ENCODE measurements at places on chromosomes 1 and 21.
A peak's percentile ranks its signal among the peaks of the same experiment; 100 is the strongest.

- no peak for DNase-seq
Observed at GRCh38 chr1:8266436-8267165, 51.3 kb upstream of the SLC45A1 start.

GRCh38 chr1:232250838-232251237 is 379.1 kb downstream of the SIPA1L2 start:
- DNase-seq, result no peak

- DNase-seq, result no peak
Observed at GRCh38 chr1:210098356-210098755, 134.2 kb upstream of the SERTAD4 start.

GRCh38 chr1:1402072-1402900 is 3.2 kb upstream of the CCNL2 start:
- DNase-seq, result no peak

- DNase-seq, result no peak
Observed at GRCh38 chr1:61659061-61659460, 65.9 kb downstream of the TM2D1 start.

- DNase-seq, result no peak
Observed at GRCh38 chr1:12553963-12554362, 64.0 kb downstream of the DHRS3 start.

DNA sequence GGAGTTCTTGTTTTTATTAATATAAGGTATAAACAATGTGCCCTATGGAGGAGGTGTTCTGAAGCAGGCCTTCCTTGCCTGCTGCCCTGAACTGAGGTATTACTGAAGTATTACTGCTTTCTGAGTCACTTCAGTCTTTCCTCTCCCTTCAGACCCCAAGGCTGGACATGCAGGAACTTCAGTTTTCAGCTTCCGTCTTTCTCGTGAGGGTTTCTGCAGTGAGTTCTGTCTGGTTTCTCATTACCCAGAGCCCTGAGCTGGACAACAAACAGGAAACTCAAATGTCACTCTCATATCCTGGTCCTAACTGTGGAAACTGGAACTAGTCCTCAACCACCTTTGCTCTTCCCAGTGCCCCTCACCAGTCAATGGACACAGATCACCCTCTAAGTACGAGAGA is 46.8 kb downstream of the ELAVL4 start:
- DNase-seq, result no peak

DNA sequence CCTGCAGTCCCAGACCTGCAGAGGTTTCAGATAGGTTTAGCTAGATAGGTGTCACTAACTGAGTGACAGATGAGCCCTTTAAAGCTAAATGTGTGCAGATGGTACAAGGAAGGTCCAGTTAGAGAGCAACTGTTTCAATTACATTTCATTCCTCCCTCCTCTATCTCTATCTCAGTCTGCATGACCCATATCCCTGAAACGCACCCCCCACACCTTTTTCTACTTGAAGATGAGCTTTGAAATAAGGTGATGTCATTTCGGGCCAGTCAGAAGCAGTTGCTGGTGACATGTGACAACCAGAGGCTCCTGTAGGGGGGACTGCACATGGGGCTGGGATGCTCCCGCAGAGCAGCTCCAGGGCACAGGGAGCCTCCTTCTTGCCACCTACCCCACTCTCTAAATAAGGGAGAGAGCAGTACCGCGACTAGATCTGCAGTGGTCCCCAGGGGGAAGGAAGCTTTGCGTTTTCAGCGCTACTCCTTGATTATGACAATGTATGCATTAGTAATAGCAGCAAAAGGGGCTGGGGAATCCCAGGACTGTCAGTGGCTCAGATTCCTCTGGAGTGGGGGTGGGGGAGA is 4.3 kb downstream of the ATP8B2 start:
- DNase-seq, result no peak

DNA sequence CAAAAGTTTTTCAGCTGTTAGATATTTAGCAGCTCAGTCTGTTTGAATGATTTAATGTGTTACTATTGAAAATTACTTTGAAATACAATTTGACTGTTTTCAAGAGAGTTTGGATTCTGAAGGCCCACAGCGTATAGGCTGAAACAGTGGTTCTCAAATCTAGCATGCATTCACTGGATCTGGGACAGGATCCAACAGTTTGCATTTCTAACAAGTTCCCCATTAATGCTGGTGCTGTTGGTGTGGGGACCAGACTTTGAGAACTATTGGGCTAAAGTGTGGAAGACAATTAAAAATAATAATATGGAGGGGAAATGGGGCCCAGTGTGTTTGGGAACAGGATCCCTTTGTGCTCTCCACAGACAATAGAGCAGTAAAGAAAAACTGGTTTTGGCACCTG is 31.9 kb downstream of the ITSN1 start:
- no peak for DNase-seq

DNA sequence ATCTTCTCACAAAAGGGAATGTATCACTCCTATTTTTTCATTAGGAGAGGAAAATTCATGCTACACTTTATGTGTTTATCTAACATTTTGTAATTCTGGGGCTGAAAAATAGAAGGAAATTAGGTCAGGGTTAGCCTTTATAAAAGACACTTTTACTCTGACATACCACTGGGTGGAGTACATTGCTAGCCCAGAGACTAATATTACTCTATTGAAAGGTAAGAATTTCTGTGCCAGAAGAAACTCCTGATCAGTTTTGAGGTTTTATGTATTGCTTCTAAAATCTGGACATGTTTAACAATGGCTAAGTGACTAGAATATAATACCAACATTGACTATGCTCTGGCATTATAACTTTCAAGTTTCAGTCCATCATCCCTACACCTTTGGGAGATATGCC is 724.6 kb downstream of the USP25 start:
- no peak for DNase-seq

GRCh38 chr1:220300442-220301121 is 28.3 kb upstream of the RAB3GAP2 start:
- DNase-seq, result no peak

- DNase-seq, result peak; percentile 85
Observed at GRCh38 chr1:204162494-204163074, 3.6 kb downstream of the REN start.

DNA sequence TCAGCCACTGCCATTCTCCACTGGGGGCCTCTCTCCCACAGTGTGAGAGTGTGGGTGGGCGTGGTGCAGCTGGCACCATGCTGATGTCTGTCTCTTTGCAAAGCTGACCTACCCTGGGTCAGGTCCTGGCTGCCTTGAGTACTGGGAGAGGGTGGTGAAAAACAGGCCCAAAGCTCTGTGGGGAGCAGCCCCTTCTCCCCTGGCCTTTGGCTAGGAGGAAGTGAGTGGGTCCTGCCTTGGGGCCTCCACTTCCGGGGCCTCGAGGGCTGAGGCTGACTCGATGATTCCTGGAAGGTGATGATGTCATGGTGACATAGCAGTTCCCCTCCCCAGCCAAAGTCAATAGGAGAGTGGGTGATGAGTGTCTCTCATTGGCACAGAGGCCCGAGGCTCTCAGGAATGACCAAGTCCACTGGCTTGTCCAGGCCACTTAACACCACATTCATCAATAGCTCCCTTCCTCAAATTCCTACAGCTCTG is 53.0 kb downstream of the IER5 start:
- DNase-seq, result no peak

- no peak for DNase-seq
Observed at GRCh38 chr1:79517470-79518224, 511.1 kb upstream of the ADGRL4 start.

GRCh38 chr1:167158111-167158812 is 62.4 kb upstream of the POU2F1 start:
- DNase-seq, result no peak

DNA sequence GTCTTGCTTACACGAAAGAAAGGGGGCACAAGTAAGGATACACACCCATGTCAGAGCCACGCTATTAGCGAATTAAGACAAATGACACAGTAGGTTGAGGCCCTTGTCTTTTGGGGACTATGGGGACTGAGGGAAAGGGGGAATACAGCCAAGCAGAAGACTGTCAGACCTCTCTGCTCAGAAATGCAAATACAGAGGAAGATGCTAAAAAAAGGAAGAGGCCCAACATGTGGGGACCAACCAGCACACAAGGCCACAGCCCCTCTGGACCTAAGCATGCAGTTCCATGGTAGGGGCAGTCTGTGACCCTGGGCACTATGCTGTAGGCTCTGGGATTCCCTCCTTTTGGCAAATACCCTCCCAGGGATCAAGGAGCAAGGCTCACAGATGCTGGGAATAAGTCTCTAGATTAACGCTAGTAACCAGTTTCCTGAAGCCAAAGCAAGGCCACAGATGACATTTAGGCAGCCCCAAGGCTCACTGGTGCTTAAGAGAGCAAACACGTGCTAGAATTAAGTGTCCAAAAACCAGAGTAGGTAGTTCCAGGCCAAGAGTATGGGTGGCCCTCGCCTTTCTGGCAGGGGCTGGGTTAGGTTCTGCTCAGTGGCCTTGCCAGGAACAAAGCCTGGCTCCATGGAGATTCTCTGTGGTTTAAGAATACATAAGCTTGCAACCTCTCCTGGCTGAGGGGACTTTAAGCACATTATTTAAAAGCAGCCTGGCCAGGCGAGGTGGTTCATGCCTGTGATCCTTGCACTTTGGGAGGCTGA is 38.2 kb downstream of the RABIF start:
- no peak for DNase-seq

- no peak for DNase-seq
Observed at GRCh38 chr1:192260076-192260475, 56.7 kb upstream of the RGS21 start.

DNA sequence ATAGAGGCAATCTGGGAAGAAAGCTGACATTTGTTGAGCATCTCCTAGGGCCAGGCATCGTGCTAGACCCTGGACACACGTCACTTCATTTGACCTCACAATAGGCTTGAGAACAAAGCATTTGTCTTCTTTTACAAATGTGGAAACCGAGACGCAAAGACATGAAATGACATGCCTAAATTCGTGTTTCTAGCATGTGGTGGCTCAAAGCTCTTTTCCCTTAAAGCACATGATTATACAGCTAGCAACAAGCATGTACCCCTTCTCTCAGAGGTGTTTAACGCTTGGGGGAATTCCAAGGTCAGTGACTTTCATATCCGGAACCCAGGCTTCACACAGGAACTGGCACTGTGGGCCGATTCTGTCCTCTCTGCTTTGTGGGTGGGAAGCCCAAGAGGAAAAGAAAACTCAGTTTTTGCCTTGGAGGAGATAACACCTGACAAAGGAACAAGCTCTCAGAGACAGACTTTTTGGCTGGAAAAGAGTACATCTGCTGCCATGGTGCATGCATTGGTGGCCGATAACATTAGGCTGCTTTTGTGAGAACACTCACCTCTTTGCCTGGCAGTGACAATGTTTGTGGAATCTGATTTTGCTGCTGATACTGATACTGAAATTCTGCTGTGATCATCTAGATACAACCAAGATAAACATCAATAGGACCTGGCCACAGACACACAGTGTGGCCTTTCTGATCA is 15.4 kb upstream of the CD2 start:
- DNase-seq, result peak; percentile 64

DNA sequence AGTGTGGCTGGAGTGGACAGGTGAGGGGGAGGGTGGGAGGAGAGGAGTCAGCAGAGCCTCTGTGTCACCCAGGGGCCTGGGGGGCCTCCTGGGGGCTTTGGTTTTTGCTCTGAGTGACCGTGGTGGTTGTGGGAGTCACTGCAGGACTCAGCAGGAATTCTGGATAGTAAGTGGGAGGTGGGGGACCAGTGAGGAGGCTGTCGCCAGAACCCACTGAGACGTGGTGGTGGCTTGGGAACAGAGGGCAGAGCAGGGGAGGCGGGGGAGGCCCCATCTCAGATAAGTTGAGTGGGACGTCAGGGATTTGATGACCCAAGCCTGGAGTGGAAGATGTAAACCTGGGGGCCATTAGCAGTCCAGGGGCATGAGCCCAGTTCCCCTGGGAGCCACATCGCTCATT is 123.2 kb upstream of the WNT4 start:
- DNase-seq, result no peak

DNA sequence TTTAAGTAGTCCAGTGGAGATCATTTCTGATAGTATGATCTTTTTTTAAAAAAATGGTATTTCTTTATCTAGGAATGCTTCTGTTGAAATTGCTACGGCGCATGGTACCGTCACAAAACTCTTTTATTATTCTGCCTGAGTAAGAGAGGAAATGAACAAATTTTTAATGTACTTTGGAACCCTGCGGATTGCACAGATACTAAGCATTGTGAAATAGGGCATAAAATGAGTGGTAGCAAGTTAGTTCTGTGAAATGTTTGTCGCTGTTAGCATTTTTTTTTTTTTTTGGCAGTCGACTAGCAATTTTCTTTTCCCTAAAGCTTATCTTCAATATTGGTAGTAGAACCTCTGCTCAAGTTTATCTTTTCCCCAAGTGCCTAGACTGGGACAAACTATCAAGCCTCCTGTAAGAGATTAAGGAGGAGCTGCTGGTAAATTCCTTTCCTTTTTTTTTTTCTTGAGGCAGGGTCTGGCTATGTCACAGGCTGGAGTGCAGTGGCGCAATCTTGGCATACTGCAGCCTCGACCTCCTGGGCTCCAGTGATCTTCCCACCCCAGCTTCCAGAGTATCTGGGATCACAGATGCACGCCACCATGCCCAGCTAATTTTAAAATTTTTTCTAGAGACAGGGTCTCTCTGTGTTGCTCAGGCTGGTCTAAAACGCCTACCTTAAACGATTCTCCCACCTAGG is 2.2 kb downstream of the ITSN1 start:
- no peak for DNase-seq

DNA sequence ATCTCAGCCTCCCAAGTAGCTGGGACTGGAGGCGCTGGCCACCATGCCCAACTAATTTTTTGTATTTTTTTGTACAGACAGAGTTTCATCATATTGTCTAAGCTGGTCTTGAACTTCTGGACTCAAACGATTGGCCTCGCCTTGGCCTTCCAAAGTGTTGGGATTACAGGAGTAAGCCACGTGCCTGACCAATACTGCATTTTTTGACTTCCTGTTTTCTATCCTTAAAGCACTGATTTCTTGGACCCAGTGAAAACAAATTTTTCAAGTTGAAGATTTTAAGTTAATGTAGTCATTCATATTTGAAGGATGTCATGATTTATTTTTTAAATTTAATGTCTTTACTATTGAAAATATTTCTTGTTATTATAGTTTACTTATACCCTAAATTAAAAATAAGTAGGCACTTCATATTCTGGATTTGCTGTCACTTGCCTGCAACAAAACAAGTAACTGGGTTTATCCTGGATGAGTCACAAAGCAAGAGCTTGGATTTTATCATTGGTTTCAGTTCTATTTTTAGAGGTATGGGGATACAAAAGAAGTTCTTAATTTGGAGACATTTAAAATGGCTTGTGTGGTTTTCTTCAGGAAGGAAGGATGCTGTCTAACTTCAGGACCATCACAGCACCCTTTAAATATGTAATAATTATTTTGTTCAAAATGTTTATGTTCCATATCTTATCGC is 2.2 kb upstream of the VPS45 start:
- DNase-seq, result no peak

DNA sequence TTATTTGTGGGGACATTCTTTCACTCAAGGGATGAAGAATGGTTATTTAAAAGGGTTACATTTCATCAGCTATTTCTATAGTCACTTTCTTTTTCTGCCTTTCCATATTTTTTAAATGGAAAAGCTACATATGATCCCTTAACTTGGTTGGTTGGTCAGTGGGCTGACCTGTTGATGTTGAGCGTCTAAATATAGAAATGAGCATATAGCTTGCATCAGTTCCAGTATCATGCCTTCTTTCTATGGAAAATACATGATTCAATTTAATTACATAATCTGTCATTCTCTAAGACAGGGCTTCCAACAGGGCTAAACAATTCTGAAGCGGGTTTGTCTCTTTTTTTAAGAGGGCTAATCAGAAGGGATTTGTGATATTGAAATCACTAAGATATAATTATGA is 40.6 kb downstream of the TYW3 start:
- DNase-seq, result no peak

GRCh38 chr1:80248886-80249285 is 1242.4 kb upstream of the ADGRL4 start:
- no peak for DNase-seq

Data from GM10248 (cell line).